ENCODE measurements at places on chromosomes 1 and 21.

DNA sequence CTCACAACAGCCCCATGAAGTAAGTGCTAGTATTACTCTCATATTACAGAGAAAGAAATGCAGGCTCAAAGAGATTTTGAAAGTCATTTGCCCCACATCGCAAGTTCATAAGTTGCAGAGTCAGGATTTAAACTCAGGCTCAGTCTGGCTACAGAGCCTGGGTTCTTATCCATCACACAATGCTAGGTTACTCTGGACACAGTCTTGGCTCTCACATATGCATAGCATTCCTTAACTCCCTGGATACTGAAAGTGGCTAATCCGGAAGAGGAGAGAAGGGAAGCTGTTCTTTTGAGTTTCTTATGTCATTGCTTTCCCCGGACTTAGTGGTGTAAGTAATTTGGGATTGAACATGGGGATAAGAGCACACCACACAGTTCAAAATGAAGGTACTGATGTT, 357.4 kb upstream of the PLXNA2 start:
- no peak overlapping the region for H3K4me3 ChIP-seq
- H3K27me3 ChIP-seq: no peaks in the 10 kb centered on the region
- peak; percentile 65 for DNase-seq

GRCh38 chr1:167642501-167642826, 12.4 kb downstream of the RCSD1 start:
- H3K4me1 ChIP-seq: no peaks in the 10 kb centered on the region
- no peaks in the 10 kb centered on the region for H3K36me3 ChIP-seq
- H3K4me3 ChIP-seq: no peak overlapping the region
- H3K27me3 ChIP-seq: no peaks in the 10 kb centered on the region

DNA sequence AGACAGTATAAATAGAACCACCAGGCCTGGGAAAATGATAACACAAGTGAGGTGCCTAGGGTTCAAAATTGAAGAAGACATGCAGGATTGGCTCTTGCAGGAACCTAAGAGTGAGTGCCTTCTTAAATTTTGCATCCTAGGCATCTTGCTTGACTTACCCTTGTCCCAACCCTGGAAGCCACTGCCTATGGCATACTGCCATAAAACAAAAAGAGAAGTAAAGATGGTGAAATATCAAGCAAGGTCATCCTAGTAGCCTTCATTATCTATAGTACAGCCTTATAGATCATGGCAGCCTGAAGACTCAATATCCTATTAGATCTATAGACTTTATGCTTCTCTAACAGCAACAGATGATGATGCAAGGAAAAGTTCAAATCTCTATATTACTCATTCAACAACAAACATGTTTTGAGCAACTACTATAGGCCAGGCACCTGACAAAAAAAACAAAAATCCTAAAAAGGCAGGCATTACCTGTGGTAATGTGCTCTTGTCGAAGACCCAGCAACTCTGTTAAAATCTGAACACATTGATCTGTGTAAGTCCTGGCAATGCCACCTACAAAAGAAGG, 6.3 kb downstream of the AP4B1 start:
- no peak for DNase-seq
- no peak overlapping the region for H3K4me3 ChIP-seq
- no peak overlapping the region for H3K27ac ChIP-seq
- H3K27me3 ChIP-seq: no peaks in the 10 kb centered on the region
- H3K4me1 ChIP-seq: no peaks in the 10 kb centered on the region

GRCh38 chr1:31302709-31303441, 6.0 kb downstream of the ZCCHC17 start:
- H3K36me3 ChIP-seq: peaks cover 2% of the 10 kb centered on the region
- H3K4me3 ChIP-seq: no peak overlapping the region
- no peak for DNase-seq
- no peaks in the 10 kb centered on the region for H3K27me3 ChIP-seq

- no peak for DNase-seq
- H3K27me3 ChIP-seq: no peaks in the 10 kb centered on the region
- H3K36me3 ChIP-seq: no peaks in the 10 kb centered on the region
- H3K4me3 ChIP-seq: no peak overlapping the region
- H3K27ac ChIP-seq: no peak overlapping the region
- no peaks in the 10 kb centered on the region for H3K4me1 ChIP-seq
Observed at GRCh38 chr21:18382141-18382540, 21.4 kb downstream of the TMPRSS15 start.

- DNase-seq: no peak
- no peak overlapping the region for H3K27ac ChIP-seq
- no peaks in the 10 kb centered on the region for H3K27me3 ChIP-seq
- peaks cover 5% of the 10 kb centered on the region for H3K4me1 ChIP-seq
- no peak overlapping the region for H3K4me3 ChIP-seq
- peaks cover 8% of the 10 kb centered on the region for H3K36me3 ChIP-seq
Observed at GRCh38 chr1:3863231-3863935, 6.1 kb downstream of the DFFB start.

DNA sequence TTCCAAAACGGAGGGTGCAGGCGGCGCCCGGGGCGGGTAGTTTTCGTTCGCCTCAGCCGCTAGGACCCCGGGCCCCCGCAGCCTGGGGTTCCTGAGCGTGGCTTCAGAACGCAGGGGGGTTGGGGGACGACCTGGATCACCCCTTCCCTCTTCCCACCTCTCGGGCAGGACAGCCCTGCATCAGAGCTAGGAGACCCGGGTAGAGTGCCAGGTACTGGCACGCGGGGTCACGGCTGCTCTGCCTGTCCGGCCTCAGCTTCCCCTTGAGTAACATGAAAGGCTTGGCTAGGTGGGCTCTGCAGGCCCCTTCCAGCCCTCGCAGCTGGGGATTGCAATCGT, 484 bp downstream of the DFFB start:
- no peak for DNase-seq
- H3K36me3 ChIP-seq: no peaks in the 10 kb centered on the region
- peak overlapping the region; percentile 57 for H3K4me3 ChIP-seq
- peak overlapping the region; percentile 71 for H3K27ac ChIP-seq
- peaks cover 19% of the 10 kb centered on the region for H3K4me1 ChIP-seq
- no peaks in the 10 kb centered on the region for H3K27me3 ChIP-seq

DNA sequence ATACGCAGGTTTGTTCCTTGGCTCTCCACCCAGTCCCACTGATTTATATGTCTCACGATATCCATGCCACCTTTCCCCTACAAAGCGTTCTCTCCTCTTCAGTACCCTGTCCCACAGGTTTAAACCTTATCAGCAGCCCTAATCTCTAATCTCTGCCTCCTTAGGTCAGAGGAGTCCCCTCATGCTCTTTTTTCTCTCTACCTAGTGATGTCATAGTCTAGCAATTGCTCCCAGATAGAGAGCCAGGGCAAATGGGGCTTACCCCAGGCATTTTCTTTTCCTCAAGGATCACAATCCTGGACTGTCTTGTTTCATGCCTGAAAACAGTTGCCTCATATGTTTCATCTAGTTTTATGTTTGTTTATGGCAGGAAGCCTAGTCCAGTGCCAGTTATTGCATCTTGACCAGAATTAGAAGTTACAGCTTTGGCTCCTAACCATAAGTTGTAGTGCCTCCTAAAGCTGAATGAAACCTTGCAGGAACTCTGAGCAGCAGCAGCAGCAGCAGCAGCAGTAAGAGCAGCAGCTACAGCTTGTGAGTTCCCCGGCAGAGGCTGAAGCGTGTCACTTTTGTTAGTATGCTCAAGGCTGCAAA, 26.7 kb upstream of the TP53BP2 start:
- no peak overlapping the region for H3K27ac ChIP-seq
- no peaks in the 10 kb centered on the region for H3K27me3 ChIP-seq
- no peaks in the 10 kb centered on the region for H3K4me1 ChIP-seq
- peak; percentile 8 for DNase-seq
- no peak overlapping the region for H3K4me3 ChIP-seq

DNA sequence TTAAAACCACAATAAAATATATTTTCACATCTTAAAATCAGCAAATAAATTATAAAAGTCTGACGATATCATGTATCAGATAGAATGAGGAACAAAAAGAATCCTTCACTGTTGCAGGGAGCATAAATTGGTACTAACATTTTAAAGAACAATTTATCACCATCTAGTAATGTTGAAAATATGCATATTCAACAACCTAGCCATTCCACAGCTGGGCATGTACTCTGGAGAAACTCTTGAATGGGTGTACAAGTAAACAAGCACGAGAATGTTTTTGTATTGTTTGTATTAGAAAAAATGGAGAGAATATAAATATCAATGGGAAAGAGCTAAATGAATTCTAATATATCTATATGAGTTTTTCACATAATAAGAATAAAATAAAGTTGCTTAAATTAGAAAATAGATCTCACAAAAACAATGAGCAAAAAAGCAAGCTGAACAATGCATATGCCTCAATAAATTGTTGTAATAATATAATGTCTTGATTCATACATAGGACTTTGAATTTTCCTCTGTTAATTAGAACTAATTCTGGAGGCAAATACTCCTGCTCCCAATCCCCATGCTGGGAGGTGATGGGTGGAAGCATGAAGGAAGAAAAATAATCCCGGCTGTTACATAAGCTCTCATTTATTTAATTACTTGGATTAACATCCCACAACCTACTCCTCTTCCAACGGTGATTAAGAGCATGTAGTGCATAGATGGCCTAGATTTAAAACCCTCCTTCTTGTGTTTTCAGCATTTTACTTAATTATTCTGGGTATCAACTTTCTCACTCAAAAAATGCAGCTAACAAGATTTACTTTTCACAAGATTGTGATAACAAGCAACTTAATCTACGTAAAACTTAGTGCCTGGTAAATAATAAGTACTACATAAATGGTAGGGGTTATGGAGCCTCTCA, 5.5 kb upstream of the FMO2 start:
- H3K4me3 ChIP-seq: no peak overlapping the region
- DNase-seq: no peak
- H3K36me3 ChIP-seq: no peaks in the 10 kb centered on the region
- H3K27ac ChIP-seq: no peak overlapping the region
- peaks cover 11% of the 10 kb centered on the region for H3K4me1 ChIP-seq

- no peak overlapping the region for H3K27ac ChIP-seq
- H3K4me3 ChIP-seq: no peak overlapping the region
- no peak for DNase-seq
- H3K4me1 ChIP-seq: no peaks in the 10 kb centered on the region
- peaks cover 2% of the 10 kb centered on the region for H3K36me3 ChIP-seq
Observed at GRCh38 chr1:183568176-183569021, 21.9 kb downstream of the NCF2 start.

GRCh38 chr1:226351709-226352108, 42.7 kb upstream of the LIN9 start:
- no peak overlapping the region for H3K4me3 ChIP-seq
- H3K4me1 ChIP-seq: peaks cover 4% of the 10 kb centered on the region
- peaks cover 3% of the 10 kb centered on the region for H3K36me3 ChIP-seq

DNA sequence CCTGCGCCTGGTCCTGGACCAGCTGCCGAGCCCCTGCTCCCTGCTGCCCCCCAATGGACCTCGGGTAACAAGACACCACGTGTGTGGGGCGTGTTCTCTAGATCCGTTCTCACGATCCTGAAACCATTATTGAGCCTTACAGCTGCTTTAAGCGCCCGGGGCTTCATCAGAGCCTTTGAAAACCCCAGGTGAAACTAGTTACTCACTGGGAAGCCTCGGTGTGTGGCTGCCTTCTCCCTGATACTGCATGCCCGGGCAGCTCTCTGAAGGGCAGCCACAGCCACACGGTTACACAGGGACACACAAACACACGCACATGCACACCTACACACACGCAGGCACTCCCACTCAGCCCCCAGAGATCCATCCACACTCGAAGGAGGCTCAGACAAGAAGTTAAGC, 5.3 kb downstream of the HES2 start:
- no peak overlapping the region for H3K4me3 ChIP-seq
- H3K27me3 ChIP-seq: peaks cover 43% of the 10 kb centered on the region
- no peaks in the 10 kb centered on the region for H3K36me3 ChIP-seq

GRCh38 chr1:241596633-241597032, 43.5 kb downstream of the CHML start:
- H3K27me3 ChIP-seq: no peaks in the 10 kb centered on the region
- no peaks in the 10 kb centered on the region for H3K36me3 ChIP-seq
- H3K4me1 ChIP-seq: no peaks in the 10 kb centered on the region
- no peak for DNase-seq
- no peak overlapping the region for H3K27ac ChIP-seq

DNA sequence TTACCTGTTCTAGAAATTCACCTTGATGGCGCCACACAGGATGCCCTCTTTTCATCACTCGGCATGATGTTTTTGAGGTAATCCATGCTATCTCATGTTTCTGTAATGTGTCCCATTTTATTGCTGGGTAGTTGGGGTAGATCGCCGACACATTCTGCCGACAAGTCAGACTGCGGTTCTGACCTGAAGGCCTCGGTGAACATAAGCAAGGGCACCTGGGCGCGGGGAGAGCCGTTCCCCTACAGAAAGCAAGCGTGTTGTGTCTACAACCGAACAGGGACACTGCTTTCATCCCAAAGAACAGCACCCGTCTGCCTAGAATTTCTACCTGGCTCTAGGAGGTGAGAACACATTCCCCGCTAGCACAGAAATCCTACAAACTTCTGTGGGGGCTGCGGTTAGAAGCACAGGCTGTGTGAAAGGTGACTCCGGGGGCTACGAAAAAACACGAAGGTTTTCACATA, 149.2 kb downstream of the PPIAL4G start:
- H3K27ac ChIP-seq: no peak overlapping the region
- no peak for DNase-seq
- H3K4me1 ChIP-seq: no peaks in the 10 kb centered on the region
- peaks cover 1% of the 10 kb centered on the region for H3K27me3 ChIP-seq
- H3K36me3 ChIP-seq: no peaks in the 10 kb centered on the region

GRCh38 chr1:9321480-9321849, 28.8 kb downstream of the SPSB1 start:
- H3K36me3 ChIP-seq: no peaks in the 10 kb centered on the region
- no peaks in the 10 kb centered on the region for H3K4me1 ChIP-seq
- H3K27me3 ChIP-seq: no peaks in the 10 kb centered on the region
- H3K4me3 ChIP-seq: no peak overlapping the region
- DNase-seq: peak; percentile 26
- no peak overlapping the region for H3K27ac ChIP-seq

Measured in lung (tissue), 17 donors.